Sciatic nerve (tissue), 2 donors: ENCODE measurements at places on chromosomes 16 and 17. TPM values are rescaled to one million over a fixed set of nuclear protein-coding genes. Genes with fewer than 3 reads are reported as not detected.

DNA sequence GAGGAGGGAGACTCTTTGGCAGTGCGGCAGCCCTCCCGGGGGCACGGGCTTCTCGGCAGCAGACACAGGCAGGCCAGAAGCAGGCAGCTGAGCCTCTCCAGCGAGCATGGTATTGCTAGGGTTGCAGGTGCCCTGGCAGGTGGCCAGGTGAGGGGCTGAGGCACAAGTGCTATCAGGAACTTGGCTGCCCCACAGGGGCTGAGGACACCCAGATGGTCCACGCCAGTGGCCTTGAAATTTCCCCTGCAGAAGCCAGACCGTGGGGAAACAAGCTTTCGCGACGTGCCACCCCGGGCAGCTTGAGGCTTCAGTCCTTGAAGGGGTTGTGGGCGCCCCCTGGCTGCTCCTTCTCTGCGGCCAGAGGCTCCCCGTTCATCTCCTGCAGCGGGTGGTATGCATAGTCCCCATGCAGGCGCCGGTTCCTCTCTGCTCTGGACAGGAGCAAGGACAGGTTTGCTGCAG lies 8.5 kb downstream of the NAGPA start:
- peak; percentile 77 for DNase-seq

DNA sequence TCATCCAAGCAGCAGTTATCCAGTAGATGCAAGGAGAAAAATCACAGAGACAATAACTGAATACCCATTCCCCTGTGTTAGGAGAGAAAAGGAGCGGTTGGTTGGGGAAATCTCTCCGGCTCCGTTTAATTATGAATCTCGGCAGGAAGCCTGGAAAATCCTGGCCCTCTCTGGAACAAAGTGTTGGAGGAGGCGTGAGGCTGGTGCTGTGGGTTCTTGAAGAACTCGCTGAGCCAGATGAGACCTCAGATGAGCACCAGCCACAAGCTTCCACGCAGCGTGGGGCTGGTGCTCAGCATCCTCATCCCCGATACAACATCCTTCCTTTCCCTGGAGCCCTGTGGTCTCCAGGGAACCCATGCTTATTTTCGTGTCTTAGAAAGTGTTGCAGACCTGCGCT lies 39.7 kb downstream of the CACNG4 start:
- no peak for DNase-seq

DNA sequence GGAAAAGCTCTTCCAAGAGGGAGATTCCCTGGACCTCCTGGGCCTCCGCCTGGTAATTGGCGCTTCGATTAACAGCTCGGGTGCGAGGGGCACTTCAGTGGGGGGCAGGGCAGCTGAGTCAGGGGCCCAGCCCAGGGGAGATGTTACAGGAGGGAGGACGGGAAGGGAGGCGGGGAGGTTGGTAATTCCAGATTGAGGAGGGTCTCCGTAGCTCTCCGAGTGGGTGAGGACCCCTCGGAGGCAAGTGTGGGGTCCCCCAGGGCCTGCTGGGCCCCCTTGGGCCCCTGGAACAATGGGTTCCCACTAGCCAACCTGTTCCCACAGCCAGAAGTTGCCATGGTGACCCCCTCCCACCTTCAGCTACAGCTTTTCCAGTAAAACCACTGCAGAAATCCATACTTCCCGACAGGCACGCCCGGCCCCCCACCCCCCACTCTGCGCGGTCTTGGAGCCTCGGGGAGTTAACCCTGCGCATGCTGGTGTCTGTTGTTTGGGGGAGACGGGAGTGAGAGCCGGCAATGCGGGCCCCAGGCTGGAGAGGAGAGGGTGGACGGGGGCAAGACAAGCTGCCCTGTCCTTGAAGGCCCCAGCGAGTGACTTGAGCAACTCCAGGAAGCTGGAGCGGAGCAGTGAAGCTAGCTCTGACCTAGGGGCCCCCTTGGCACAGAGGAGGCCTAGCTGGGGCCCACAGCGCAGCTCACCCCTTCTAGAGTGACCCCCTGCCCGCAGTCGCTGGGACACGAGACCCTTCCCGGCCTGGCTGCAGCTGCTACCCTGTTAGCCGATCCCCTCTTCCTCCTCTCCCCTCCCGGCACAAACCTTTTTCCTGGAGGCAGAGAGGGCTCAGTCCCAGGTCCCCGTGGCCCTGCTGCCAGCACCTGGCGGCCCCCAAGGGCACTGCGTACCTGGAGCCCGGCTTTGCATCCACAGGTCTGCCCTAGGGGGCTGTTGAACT lies 37.8 kb downstream of the TMEM235 start:
- DNase-seq = peak; percentile 58

GRCh38 chr16:1026057-1026783 lies 44.6 kb downstream of the SOX8 start:
- no peak for DNase-seq

- peak; percentile 82 for DNase-seq
These were observed 1.9 kb downstream of the PHF12 start for GRCh38 chr17:28949185-28950016.

DNA sequence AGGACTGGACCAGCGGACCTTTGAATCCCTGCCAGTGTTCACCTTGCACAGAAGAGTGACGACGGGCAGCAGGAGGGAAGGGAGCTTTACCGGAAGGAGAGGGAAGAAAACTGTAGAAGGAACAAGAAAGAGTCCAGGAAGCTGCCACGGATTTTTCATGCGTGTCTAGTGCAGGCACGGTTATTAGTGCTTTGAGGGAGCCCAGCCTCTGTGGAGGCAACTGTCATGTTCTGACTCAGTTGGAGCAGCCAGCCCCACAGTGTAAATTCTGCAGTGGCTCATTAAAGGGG lies 6.5 kb upstream of the HOXB13 start:
- no peak for DNase-seq

GRCh38 chr17:4487296-4487695 lies 11.4 kb upstream of the SPNS2 start:
- DNase-seq = no peak

DNA sequence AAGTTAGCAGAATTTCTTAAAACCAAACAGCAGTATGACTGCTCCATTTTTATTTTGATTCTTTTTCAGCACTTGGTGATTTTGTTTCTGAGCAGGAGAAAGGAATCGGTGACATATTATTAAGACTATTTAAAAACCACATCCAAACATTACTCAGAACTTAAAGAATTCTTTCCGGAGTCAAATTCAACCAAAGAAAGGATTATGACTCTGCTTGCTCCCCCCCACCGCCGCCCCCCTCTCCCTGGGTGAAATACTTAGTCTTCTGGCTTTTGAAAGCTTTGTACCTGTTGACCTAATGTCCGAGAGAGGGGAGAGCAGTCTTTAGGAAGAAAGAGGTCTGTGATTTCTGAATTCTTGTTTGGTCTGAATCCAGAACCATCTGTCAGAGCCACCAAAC lies 17.9 kb upstream of the COL1A1 start:
- no peak for DNase-seq

DNA sequence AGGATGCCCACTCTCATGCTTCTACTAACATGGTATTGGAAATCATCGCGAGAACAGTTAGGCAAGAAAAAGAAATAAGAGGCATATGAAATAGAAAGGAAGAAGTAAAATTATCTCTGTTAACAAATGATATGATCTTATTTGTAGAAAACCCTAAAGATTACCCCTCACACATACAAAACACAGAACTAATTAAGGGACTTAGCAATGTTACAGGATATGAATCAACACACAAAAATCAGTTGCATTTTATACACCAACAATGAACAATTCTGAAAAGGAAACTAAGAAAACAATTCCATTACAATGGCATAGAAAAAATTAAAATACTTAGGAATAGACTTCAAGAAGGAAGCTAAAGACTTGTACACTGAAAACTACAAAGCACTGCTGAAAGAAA lies 2.7 kb upstream of the CAPNS2 start:
- no peak for DNase-seq

Gene SRCIN1
- total RNA-seq = 4.5 TPM

Gene KIF19
- 55.2 TPM for total RNA-seq

DNA sequence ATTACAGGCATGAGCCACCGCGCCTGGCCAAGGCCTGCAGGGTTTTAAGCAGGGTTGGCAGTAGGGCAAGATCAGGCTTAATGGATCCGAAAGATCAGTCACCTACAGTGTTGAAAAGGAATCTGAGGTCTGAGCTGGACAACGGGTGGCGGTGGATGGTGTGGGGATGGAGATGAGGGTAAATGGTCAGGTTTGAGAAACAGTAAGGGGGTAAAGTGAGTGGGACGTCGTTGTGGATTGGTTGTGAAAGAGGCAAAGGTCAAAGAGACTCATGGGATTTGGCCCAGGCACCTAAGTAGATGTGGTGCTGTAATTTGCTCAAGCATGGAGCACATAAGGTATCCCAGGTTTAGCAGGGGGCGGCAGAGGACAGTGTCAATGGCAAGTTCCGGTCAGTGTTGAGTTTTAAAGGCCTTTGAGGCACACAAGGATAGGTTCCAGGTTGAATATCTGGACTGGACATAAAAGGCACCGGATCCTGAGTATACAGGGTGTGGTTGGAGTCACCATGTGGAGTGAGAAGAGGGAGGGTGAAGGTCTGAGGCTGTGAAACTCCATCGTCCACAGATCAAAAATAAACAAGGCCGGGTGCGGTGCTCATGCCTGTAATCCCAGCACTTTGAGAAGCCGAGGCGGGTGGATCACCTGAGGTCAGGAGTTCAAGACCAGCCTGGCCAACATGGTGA lies 1.1 kb upstream of the SLC16A5 start:
- no peak for DNase-seq

DNA sequence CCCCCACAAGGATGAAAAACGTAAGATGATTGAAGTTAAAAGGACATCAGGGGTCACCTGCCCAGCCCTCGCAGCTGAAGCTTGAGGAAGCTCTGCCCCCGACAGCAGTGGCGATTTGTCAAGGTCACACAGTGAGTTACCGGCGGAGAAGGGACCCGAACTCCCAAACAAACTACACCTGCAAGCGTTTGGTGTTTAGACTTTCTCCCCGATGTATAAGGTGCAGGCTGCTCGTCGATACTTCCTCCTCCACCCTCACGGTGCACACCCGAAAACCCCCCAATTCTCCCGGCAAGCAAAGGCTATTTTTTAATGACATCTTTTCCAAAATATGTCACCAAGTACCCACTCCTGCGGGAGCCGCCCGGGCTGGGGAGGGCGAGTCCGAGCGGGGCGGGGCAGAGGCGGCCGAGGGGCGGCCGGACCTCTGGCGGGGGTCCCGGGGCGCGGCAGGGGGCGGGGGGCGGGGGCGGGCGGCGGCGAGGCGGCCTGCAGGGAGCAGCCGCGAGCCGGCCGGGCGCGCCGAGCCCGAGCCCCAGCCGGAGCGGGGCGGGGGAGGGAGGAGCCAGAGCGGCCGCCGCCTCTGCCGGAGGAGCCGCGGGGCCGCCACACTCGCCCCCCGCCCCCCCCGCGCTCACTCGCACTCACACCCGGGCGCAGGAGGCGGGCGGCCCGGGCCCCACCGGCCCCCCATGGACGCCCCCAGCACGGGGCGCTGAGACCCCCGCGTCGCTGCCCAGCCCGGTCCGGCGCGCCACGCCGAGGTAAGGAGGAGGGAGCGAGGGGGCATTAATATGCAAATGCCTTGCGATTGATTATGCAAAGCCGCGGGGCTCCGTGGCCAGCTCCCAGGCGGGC lies at the start of gene THRA:
TSS of gene THRA (plus strand) at position 637 of the 858 bp plus-strand sequence. CDS start 11,524 bp downstream, outside the sequence.
- peak; percentile 85 for DNase-seq

GRCh38 chr17:15319452-15320010 lies 21.9 kb downstream of the TEKT3 start:
- no peak for DNase-seq

Gene CLEC18B
- total RNA-seq = 5.8 TPM

Gene MRC2
- total RNA-seq = 111 TPM

DNA sequence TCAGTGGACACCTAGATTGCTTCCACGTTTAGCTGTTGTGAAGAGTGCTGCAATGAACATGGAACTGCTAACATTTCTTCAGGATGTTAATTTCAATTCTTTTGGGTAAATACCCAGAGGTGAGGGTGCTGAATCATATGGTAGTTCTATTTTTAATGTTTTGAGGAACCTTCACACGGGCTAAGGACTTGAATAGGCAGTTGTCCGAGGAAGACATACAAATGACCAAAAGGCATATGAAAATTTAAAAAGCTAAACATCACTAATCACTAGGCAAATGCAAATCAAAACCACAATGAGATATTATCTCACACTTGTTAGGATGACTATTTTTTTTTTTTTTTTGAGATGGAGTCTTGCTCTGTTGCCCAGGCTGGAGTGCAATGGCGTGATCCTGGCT lies 173.3 kb downstream of the PRKCB start:
- no peak for DNase-seq

DNA sequence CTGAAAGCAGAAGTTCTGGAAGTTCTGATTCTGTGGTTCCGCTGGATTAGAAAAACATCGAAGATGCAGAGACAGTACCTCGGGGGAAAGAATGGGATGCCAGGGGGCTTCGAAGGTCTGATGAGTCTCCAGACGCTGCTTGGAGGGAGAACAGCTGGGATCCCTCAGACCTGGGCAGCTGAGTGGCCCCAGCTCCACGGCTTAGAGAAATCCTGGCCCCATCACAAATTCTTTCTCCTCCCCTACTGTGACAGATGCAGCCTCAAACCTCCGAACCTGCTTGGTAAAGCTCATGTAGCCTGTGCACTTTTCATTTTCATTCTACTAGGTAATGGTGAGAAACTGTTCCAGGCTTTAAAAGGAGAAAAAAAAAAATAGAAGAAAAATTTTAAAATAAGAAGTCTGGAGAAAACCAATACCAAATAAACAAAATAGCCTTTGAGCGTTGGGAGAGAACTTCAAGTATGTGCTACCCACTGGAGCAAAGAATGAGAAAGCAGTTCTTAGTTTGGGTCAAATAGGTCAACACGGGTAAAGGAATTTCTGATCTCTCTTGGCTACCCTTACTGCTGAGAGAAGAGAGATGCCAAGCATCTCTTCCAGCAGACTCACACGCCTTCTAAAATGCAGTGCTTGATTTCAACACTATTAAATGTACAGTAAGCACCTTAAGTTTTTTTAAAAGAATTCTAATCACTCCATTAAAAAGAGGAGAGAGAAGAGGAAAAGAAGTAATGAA lies 19.9 kb downstream of the MAF start:
- DNase-seq = no peak

- DNase-seq = peak; percentile 88
These were observed 12.1 kb downstream of the CYB561 start for GRCh38 chr17:63433746-63434591.

GRCh38 chr17:17462048-17462824 lies 14.6 kb upstream of the MED9 start:
- no peak for DNase-seq

- peak; percentile 88 for DNase-seq
These were observed 1.0 kb downstream of the ORAI3 start for GRCh38 chr16:30949650-30950515.

GRCh38 chr16:50721549-50722404 lies 20.1 kb upstream of the CYLD start:
- DNase-seq = no peak

Gene PRSS27
- 2.1 TPM for total RNA-seq

Gene ZNF205
- total RNA-seq = 12.3 TPM

DNA sequence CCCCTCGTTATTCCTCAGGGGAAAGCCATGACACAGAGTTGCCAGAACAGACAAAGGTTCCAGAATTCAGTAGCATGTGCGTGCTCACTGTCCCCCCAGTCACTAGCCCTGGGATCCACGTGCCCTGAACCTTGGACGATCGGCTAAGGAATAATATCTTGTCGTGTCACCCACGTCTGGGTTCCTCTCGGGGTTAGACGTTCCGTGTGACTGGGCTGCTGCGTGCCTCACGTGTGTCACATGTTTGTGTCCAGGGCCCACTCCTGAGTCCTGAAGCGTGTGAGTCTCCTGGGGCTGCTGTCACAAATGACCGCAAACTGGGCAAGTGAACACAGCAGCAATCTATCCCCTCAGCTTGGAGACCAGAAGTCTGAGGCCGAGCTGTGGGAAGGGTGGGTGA lies 12.4 kb upstream of the ZNF469 start:
- no peak for DNase-seq

Gene KRT13
- 0.62 TPM for total RNA-seq

- DNase-seq = no peak
These were observed 11.6 kb downstream of the NTAN1 start for GRCh38 chr16:15044286-15044685.

GRCh38 chr17:64218066-64218465 lies 45.0 kb downstream of the TEX2 start:
- no peak for DNase-seq
